Stimulated activated CD8-positive, alpha-beta memory T cell treated with anti-CD3 and anti-CD28 coated beads, Interleukin-4, amount 100 ng/mL, for 24 hours (primary cell): ENCODE measurements at places on chromosomes 16 and 17.

DNA sequence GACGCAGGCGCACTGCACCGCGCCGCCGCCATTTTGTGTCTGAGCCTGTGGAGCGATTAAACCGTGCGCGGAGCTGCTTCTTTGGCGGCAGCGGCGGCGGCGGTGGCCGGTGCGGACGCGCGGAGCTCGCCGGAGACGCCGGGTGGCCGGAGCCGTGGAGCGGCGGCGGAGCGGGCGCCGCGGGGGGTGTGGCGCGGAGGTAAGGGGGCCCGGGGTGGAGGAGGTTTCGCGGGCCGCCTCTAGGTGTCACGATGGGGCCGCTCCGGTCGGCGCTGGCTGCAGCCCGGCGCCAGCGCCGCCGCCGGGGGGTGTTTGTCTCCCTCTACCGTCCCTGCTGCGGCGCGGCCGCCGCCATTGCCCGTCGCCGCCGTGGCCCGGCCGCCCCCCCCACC lies at the start of gene CTCF:
Gene CTCF (plus strand): TSS at position 1 of the 392 bp plus-strand sequence. CDS start 48,307 bp downstream, outside the sequence.
- peak; percentile 68 for DNase-seq

DNA sequence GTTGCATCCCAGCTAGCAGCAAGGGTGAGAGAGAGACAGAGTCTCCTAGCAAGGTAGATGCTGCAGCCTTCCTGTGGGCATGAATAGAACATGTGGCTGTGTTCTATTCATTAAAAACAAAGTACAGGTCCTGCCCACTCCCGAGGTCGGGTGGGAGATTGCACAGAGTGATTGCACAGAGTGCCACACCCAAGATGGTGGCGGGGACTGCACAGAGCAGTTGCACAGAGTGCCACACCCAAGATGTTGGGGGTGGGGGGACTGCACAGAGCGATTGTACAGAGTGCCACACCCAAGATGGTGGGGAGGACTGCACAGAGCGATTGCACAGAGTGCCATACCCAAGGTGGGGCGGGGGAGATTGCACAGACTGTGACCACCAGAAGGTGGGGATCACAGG lies 410.8 kb upstream of the EEF2KMT start:
- DNase-seq = no peak

GRCh38 chr16:87420026-87421002 lies 28.2 kb downstream of the MAP1LC3B start:
- DNase-seq = no peak

GRCh38 chr16:17476414-17477259 lies 5.9 kb upstream of the XYLT1 start:
- DNase-seq = no peak

DNA sequence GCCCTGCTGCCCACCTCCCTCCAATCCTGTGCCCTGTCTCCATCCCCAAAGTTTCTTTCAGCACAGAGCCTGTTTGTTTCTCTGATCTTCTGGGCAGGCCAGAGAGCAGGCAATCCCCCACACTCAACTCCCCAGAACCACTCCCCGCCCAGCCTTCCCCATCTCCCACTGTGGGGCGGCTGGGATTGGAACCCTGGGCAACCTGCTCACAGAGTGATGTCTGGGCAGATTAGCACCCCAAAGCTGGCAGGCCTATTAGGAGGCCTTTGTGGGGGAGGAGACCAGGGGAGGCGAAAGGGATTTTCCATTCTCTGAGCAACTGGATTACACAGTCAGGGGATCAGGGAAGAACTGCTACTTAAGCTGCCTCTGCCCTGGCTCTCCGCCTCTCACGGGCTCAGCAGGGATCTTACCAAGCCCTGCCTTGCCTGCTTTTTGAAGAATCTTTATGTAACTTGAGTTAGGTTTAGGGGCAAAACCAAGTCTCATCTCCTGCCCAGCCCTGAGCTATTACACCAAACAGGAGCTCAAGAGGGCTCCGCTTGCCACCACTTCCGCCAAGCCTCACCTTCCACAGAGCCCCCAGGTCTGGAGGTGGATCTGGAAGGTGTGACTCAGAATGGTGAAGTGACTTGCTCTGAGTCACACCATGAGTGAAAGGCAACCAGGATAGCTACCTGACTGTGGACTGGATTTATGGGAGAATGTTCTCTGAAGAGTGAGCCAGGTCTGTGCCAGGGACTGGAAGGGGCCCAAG lies 16.0 kb upstream of the LHX1 start:
- DNase-seq = peak; percentile 35

- DNase-seq = no peak
Observed at GRCh38 chr17:70096861-70097260, 21.8 kb downstream of the KCNJ16 start.

- DNase-seq = no peak
Observed at GRCh38 chr17:71055128-71055527, 885.8 kb downstream of the KCNJ2 start.

GRCh38 chr16:70677499-70678120 lies 8.2 kb downstream of the MTSS2 start:
- no peak for DNase-seq

DNA sequence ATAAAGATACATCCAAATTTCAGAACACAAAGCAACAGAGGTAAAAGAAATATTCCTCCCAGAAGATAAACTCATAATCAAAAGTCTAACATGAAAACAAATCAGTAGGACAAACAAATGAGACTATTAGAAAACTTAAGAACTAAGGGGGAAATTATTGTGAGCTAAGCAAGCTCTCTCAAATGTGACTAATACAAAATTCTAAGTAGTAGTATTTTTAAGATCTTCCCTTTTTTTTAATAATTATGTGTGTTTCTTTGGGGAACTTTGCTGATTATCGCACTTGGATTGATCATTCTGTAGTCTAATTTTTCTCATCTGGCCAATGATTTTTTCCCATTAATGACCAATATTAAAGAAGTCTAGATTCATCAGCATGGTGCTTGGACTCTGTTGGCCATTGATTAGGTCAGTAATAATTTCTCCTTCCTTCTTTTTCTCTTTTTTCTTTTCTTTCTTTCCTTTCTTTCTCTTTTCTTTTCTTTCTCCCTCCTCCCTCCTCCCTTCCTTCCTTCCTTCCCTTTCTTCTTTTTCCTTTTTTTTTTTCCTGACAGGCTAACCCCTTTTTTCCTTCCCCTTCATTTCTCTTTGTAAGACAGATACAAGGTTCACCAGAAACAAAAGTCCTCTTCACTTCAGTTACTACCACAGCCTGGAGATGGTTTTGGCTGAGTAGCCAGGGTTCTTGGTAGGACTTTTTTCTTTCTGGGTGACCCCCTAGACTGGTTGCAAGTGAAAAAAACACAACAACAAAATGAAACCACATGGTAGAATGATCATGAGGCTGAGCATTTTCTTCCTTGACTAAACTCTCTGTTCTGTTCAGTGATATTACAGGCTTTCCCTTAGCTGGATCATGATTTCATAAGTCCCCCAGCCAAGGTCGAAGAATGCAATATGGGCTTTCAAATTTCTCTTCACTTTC lies 2.9 kb upstream of the ABCA6 start:
- no peak for DNase-seq

DNA sequence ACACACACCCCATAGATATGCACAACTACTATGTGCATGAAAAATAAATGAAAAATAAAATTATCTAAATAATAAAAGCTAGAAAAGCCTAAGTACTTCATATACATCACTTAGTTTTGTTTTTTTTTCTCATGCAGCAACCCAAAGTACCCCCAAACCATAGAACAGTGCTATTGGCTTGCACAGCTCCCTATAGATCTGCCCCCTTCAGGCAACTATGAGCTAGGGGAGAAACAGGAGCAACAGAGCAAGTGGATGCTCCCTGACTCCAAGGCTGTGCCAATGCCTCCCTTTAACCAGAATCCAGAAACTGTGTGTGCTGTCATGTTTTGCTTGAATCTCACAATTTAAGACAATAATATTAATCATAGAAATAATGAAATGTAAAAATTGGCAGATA lies 605.5 kb downstream of the TOX3 start:
- DNase-seq = no peak

DNA sequence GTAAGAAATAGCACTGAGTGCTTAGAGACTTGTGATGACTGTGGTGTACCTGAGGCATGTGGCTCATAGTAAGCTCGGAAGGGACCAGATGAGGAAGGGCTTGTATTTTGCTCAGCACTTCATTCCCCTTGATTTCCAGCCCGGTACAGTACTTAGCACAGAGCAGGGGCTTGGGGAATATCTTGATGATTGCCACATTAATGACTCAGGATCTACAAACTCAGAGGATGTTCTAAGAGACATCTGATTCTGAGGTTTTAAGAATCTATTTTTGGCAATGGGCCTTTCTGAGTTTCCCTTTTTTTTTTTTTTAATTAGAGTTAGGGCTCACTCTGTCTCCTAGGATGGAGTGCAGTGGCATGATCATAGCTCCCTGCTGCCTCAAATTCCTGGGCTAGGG lies 9.1 kb downstream of the ASPHD1 start:
- DNase-seq = no peak

GRCh38 chr17:80030730-80031410 lies 4.8 kb downstream of the TBC1D16 start:
- DNase-seq = no peak

DNA sequence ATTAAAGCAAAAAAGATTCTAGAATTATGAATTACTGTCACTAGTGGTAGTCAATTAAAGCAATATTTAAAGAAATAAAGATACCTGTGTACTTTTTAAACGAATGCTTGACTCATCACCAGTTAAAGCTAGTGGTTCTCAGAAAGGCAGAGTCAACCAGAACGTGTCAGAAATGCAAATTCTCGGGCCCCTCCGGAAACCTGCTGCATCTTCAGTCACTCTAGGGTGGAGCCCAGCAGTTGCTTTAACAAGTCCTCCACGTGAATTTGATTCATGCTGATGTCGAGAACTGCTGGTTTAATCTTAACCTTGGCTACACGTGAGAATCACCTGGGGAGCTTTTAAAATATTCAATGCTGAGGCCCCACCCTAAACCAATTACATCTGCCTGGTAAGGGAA lies 169.8 kb upstream of the SDK2 start:
- no peak for DNase-seq

DNA sequence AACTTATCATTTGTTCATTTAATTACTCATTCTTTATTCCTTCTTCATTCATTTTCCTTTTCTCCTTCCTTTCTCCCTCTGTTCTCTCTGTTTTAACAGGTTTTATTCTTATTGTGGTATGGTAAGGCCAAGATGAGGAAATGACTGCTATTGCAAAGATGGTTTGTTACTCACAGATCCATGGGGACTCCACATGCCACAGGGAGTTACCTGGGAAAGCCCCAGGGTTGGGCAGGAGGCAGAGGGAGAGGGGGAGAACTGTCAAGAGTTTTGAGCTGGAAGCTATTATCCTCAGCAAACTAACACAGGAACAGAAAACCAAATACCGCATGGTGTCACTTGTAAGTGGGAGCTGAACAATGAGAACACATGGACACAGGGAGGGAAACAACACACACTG lies 453.3 kb downstream of the WWOX start:
- DNase-seq = no peak

GRCh38 chr17:33120103-33120502 lies 128.5 kb downstream of the SPACA3 start:
- DNase-seq = no peak

- no peak for DNase-seq
Observed at GRCh38 chr16:75377729-75378386, 55.4 kb downstream of the CFDP1 start.

DNA sequence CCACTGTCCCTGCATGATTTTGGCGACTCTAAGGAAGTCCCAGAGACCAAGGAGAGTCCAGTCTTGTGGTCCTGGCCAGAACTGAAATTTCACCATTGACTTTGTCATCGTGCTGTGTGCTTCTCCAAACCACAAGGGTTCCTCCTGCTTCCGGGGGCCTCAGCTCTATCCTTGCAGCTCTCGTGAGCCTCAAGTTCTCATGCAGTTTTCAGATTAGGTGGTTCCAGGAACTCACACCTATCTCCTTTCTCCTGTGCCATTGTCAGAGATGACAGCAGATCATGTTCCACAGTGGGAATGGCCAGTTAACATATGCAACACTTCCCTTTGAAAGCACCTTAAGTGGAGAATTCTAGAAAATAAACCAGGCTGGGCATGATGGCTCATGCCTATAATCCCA lies 97.9 kb upstream of the CRHR1 start:
- DNase-seq = no peak

DNA sequence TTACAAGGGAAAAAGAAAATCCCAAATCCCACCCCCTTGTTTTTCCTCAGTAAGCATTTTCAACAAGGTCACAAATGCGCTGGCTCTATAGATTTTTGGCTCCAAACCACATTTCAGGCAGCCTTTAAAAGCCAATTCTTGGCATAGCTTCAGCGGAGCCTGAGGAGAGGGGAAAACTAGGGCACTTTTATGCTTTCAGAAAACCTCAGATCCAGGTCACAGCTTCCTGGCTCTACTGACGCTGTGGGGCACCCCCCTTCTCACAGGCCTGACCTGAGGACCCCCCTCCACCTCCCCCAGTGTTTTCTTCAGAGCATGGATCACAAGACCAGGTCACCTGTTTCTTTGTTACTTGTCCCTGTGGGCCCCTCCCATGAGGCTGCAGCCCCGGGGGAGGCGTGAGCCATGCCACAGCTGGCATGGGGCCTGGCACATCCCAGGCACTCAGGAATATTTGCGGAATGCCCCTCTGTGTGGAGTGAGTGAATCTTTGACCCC lies 30.1 kb upstream of the MTSS2 start:
- no peak for DNase-seq

DNA sequence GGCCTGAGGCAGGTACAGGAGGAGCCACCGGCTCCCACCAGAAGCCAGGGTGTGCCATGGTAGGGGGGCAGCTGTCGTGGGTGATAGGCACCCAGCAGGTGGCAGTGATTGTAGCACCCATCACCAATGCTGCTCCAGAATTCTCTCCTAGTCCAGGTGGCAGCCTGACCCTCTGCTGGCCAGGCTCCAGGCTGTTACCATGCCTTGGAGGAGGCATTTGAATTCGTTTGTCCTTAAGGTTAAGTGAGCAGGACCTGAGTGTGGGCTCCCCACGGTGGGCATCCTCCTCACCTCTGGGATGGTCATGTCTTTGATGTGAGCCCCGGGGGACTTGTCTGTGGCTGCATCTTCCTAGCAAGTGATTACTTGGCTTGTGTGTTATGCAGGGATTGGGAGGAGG lies 59.4 kb downstream of the RGS9 start:
- DNase-seq = no peak

- DNase-seq = no peak
Observed at GRCh38 chr17:74078363-74078941, 125.0 kb upstream of the RPL38 start.

DNA sequence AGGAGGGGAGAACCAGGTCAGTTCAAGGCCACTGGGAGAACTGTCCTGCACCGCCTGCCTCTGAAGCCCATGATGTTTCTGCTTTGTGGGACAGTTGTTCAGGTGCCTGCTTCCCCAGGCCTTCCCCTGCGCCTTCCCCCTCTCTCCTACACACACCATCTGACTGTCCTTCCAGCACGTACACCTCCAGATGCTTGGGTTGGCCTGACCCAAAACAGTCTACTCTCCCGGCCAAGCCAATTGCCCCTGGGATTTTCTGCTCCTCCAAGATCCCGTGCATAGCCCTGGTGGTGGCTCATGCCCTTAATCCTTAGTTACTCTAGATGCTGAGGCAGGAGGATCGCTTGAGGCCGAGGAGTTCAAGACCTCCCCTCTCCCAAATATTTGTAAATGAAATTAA lies 684 bp upstream of the RSAD1 start:
- no peak for DNase-seq

GRCh38 chr16:84759906-84760305 lies 59.9 kb upstream of the CRISPLD2 start:
- DNase-seq = no peak

GRCh38 chr16:75794426-75794825 lies 68.1 kb upstream of the CPHXL start:
- DNase-seq = no peak
